Muscle of leg (tissue), 16 donors: ENCODE measurements at places on chromosomes 13 and 19. TPM values are rescaled to one million over a fixed set of nuclear protein-coding genes. Genes with fewer than 3 reads are reported as not detected.

The SIGLEC9 gene
- 0.53 TPM for total RNA-seq

The NOVA2 gene
- total RNA-seq: 0.98 TPM

The FUT6 gene
- total RNA-seq: not detected

The CYP2A7 gene
- total RNA-seq: not detected
